ENCODE measurements at places on chromosomes 4 and X. TPM values are rescaled to one million over a fixed set of nuclear protein-coding genes. Genes with fewer than 3 reads are reported as not detected.
A peak's percentile ranks its signal among the peaks of the same experiment; 100 is the strongest.

DNA sequence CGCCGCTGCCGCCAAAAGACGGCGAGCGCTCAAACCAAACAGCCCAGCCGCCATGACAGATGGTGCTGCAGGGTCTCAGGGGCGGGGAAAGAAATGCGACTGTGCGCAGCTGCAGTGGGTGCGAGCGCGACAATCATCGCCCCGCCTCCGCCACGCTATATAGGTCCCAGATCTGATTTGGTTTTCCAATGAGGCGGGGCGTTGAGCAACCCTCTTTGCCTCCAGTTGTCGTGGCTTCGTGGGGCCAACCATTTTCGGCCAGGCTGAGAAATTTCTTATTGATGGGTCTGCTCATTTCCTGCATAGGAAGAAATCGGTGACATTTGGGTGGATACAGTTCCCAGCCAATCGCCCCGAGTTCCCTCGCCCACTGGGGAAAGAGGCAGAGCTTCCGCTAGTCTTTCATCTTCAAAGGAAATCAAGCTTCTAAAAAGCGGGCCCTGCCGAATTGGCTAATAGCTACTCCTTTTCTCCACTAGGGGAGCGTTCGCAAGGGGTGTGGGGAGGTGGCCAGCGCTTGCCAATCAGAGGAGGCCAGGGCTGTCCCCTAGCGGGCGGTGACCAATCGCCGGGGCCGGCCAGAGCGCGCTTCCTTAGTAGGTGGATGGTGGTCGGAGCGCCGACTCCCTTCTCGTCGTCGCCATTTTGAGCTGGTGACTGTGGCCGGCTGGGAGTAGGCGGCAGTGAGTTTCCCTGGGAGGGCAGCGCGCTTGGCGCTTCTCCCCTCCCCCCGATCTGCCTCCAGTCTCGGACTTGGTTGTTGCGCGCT is at the start of the genes NDUFB11 and RBM10:
TSS of gene NDUFB11 (minus strand) at position 77 of the 769 bp plus-strand sequence. CDS start at position 54, 23 bp downstream.
TSS of gene RBM10 (plus strand) at position 596 of the 769 bp plus-strand sequence. CDS start 2,261 bp downstream, outside the sequence.
- peaks cover 15% of the 10 kb centered on the region for H3K4me1 ChIP-seq
- peak within 1 kb of the TSS; percentile 70 for H3K4me3 ChIP-seq
- H3K36me3 ChIP-seq = peaks cover 6% of the 10 kb centered on the region
- H3K27ac ChIP-seq = peak within 1 kb of the TSS; percentile 98
- peak; percentile 96 for DNase-seq

- no peak overlapping the region for H3K4me3 ChIP-seq
- H3K4me1 ChIP-seq = no peaks in the 10 kb centered on the region
- no peak overlapping the region for H3K27ac ChIP-seq
- no peaks in the 10 kb centered on the region for H3K36me3 ChIP-seq
These were observed 4.2 kb upstream of the MTMR1 start for GRCh38 chrX:150688911-150689451.

GRCh38 chrX:11329021-11329420 is 35.8 kb downstream of the AMELX start:
- no peak overlapping the region for H3K27ac ChIP-seq
- no peaks in the 10 kb centered on the region for H3K4me1 ChIP-seq
- H3K36me3 ChIP-seq = no peaks in the 10 kb centered on the region
- no peak for DNase-seq

- DNase-seq = no peak
- H3K27me3 ChIP-seq = no peaks in the 10 kb centered on the region
- no peaks in the 10 kb centered on the region for H3K4me1 ChIP-seq
- no peaks in the 10 kb centered on the region for H3K36me3 ChIP-seq
- no peak overlapping the region for H3K27ac ChIP-seq
- H3K4me3 ChIP-seq = no peak overlapping the region
These were observed 54.9 kb downstream of the F8 start for GRCh38 chrX:154967603-154968002.

- no peak overlapping the region for H3K4me3 ChIP-seq
- no peak for DNase-seq
- peaks cover 7% of the 10 kb centered on the region for H3K4me1 ChIP-seq
- H3K27ac ChIP-seq = no peak overlapping the region
These were observed 17.2 kb upstream of the CCNI start for GRCh38 chr4:77092975-77093374.

- H3K4me3 ChIP-seq = no peak overlapping the region
- DNase-seq = no peak
- H3K36me3 ChIP-seq = no peaks in the 10 kb centered on the region
- no peaks in the 10 kb centered on the region for H3K27me3 ChIP-seq
These were observed 5.7 kb upstream of the SLC25A4 start for GRCh38 chr4:185137233-185137925.

- H3K27ac ChIP-seq = no peak overlapping the region
- no peak overlapping the region for H3K4me3 ChIP-seq
- DNase-seq = no peak
These were observed 494.5 kb downstream of the BCOR start for GRCh38 chrX:39603230-39603629.

- H3K36me3 ChIP-seq = no peaks in the 10 kb centered on the region
- H3K4me1 ChIP-seq = no peaks in the 10 kb centered on the region
- DNase-seq = peak; percentile 38
- no peak overlapping the region for H3K27ac ChIP-seq
- no peaks in the 10 kb centered on the region for H3K27me3 ChIP-seq
These were observed 43.1 kb downstream of the MAB21L2 start for GRCh38 chr4:150625033-150625432.

DNA sequence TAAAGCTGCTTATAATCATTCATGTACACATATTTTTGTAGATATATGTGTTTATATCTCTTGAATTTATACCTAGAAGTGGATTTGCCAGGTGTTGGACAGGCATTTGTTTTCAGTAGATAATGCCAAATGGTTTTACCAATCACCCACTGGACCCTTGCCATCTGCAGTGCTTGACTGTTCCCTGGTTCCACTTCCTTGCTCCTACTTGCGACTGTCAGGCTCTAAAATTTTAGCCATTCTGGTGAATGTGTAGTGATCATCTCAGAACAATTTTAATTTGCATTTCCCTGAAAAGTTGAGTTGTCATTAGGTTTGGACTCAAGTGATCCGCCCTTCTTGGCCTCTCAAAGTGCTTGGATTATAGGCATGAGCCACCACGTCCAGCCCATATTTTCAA is 122.4 kb upstream of the SLC34A2 start:
- H3K36me3 ChIP-seq = no peaks in the 10 kb centered on the region
- no peak overlapping the region for H3K4me3 ChIP-seq
- no peak overlapping the region for H3K27ac ChIP-seq
- no peak for DNase-seq

Gene UGT2A1
- not detected for polyA plus RNA-seq

Gene RAB9A
- 21.9 TPM for polyA plus RNA-seq
